NCI-H1105 (cell line): ENCODE measurements at places on chromosomes 7 and 10.

- no peak for DNase-seq
Measured at GRCh38 chr10:124874-125273, 10.4 kb upstream of the ZMYND11 start.

GRCh38 chr7:41877118-41877517 lies 174.2 kb upstream of the INHBA start:
- DNase-seq = no peak

- DNase-seq = no peak
Measured at GRCh38 chr10:13969792-13970140, 361.0 kb downstream of the FRMD4A start.

- DNase-seq = no peak
Measured at GRCh38 chr7:11127114-11127785, 153.6 kb downstream of the PHF14 start.

GRCh38 chr10:74585231-74586087 lies 240.9 kb upstream of the KAT6B start:
- peak; percentile 28 for DNase-seq

DNA sequence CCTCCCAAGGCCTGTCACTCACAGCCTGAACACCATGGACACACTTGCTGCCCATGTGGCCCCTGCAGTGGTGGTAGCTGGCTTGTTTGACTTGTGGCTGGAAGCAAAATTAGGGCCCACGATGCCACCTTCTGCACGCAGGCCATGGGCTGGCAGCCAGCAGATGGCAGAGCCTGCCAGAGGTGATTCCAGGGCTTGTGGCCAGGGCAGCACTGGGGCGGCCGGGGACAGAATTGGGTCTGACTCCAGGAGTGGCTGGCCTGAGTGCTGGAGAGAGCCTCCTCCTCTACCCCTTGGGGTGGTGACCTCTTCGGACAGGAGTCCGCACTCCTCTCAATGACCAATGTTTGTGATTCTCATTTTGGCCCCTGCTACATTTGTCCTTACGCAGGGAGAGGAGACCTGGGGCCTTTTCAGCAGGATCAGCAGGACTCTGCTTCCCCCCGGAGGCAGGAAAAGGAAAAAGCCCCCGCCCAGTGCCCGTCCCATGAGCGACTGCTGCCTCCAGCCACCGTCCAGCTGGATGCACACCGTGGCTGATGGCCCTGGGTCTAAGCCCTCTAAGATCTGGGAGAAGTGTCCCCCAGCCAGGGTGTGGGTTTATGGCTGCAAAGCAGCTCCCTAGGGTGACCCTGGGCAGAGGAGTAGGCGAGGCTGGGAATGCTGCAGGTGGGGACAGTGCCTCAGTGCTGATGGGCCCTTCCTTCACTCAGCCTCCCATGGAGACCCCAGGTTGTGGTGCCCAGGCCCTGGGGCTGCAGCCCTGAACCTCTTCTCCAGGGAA lies 26.5 kb downstream of the DNAJB12 start:
- DNase-seq = no peak

DNA sequence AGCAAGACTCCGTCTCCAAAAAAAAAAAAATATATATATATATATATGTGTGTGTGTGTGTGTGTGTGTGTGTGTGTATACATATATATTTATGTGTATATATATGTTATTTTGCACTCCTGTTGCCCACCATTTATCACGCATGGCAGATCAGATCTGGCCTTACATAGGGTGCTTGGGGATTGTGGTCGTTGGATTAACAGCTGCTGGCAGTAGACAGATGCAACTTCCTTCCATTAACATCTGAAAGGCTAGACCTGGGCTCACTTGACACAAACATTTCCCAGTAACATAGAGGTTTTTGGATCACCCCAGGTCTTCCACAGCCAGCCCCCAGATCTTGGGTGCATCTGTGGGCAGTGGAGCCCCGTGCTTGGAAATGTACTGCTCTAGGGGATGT lies 40.8 kb upstream of the DLD start:
- no peak for DNase-seq

DNA sequence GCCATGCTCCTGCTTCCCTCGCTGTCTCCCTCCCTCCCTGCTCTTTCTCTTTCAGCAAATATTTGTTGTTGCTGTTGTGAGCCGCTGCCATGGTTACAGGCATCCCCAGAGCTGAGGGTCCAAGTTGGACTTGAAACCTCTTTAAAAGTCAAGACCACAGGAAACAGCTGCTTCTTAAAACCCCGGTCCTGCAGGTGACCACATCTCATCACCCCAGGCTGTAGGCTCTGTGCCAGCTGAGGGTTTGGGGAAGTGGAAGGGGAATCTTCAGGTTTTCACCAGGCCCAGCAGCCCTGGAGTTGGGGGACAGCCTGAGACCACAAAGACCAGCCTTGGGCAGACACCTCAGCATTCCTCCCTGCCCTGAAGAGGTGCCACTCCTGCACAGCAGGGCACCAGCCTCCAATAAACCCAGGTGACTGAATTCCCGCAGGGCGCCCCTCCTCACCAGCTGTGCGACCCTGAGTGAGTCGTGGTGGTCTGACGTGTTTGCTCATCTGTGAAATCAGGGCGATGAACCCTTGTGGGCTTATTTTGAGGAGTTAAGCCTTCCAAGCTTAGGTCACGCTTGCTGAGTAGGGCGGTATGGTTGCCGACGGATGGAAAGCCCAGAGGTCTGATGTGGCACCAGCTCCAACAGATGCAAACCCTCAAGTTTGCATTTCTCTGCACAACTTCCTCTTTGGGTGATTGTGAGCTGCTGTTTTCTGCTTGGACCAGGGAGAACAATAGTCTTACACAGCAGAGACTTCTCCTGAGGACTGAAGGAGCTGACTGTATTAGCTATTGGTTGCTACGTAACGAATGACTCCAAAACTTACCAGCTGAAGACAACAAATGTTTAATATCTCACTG lies 24.8 kb downstream of the NPTX2 start:
- no peak for DNase-seq
